ENCODE measurements at places on chromosomes 7 and 10.

DNA sequence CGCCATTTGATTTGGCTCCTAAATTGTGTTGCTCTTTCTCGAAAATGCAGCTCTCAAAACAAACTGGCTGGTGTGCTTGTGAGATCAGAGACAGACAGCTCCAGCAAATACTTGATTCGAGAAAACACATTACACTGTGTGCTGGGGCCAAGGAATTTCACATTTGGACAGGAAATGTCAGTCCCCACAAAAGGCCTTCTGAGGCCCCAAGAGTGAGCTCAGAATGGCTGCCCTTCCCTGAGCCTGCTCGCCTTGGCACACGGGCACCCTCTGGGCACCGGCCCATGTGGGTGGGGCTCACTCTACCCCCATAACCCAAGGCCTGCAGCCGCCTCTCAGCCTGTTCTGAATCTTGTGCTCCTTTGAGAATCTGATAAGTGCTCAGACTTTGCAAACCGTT is 13.9 kb upstream of the HSPA12A start:
- DNase-seq, result no peak

DNA sequence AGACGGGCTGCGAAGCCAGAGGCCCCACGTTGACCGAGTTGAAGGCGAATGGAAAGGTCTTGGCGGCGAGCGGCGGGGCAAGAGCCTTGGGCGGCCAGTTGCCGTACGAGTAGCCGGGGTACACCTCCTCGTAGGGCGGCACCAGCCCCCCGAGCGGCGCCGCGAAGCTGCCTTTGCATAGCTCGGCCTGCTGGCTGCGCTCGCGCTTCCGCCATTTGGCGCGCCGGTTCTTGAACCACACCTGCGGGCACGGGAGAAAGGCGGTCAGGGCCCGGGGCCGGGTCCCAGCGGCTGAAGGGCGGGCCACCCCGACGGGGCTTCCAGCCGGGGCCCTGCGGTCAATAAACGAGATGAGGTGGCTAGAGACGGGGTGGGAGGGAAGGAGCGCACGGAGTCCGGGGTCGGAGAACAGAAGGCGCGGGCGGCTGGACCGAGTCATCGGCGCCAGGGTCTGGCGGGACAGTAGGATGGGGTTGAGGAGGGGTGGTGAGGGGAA is 4.8 kb downstream of the ELOVL3 start:
- no peak for DNase-seq

DNA sequence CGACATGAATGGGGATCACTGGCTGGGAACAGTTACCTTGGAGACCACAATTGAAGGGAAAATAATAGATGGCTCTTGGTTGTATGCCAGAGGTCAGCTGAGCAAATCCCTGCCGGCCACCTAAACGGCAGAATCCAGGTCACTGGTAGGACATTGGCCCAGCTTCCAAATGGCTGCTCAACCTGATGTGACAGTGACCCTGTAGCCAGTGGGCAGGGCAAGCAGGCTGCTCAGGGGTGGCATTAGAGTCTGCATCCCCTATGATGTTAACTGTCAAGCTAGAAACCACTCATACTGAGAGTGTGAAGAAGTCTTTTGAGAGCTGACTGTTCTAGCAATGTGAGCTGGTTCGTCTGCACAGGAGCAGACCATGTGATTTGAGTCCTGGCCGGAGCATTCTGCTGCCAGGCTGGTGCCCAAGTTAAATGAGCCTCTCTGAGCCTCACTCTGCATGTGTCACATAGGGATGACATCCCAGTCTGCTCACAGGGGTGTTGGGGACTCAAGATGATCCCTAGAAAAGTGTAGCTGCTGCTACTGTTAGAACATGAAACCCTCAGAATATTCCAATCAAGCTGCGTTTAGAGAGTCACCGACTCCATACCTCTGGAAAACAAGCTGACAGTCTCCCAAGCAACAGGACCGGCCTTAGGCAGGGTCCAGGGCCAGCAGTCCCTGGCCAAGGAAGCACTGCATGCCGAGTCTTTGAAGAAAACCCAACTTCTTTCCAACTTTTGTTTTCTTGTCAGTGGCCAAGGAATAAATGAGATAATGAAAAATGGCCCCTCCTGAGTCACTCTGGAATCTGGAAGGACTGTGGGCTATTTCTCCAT is 69.7 kb downstream of the VWA2 start:
- no peak for DNase-seq

GRCh38 chr7:129468547-129468946 is 33.8 kb upstream of the SMKR1 start:
- no peak for DNase-seq

- no peak for DNase-seq
Measured at GRCh38 chr7:140506788-140507464, 27.6 kb upstream of the MKRN1 start.

- DNase-seq, result peak; percentile 76
Measured at GRCh38 chr7:48035301-48035966, at the start of gene C7orf57. C7orf57 (plus strand) TSS chr7:48035543; CDS start chr7:48036309, 766 bp downstream.

DNA sequence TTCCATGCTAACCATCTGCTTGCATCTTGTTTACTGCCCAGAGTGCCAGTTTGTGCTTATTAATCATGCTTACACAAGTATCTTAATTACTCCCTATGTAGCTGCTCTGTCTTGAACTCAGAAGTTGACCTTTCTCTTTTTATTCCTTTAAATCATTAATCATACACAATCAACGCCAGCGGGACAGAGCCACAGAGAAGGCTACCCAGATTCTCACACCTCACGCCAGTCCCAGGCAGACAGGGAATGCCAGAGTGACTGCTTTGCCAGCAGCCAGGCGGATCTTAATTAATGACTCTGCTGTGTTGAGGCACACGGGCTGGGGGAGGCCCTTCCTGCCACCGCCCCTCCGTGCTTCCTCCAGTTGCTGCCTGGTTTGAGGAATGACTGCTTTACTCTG is 229.4 kb downstream of the LRMDA start:
- DNase-seq, result no peak

- no peak for DNase-seq
Measured at GRCh38 chr10:115335366-115335765, 242.2 kb downstream of the ATRNL1 start.

- no peak for DNase-seq
Measured at GRCh38 chr10:86178401-86179152, 188.0 kb downstream of the GRID1 start.

DNA sequence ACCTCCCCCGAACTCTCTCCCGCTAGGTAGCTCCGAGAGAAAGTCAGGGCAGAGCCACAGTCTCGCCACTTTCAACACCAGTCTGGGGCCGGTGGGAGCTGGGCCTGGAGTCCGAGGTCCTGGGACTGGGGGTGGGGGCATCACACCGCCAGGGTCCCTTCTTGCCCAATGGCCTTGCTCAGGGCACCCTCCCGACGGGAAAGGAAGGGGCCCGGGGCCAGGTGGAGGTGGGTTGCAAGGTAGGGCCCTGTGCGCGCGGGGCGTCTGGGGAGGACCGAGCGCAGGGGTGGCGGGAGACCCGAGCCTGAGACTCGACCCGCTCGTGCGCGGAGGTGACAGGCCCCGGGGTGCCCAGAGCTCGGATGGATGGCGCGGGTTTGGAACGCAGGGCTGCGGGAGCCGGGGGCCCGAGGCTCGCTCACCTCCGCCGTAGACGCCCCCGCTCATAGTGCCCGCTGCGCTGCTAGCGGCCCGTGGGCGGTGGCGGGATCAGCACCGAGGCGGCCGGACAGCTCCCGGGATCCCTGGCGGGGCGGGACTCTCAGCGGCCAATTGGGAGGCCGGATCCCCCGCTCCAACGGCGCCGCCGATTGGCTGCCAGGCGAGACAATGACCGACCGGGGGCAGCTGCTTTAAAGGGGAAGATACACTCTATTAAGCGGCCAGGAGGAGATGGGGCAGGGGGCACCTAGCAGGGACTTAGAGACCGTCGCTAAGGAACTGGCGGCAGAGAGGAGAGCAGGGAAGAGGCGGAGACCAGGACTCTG is at the start of gene ACTL6B:
Gene ACTL6B, minus strand, starts transcription at position 541 of the 767 bp plus-strand sequence. Its CDS starts 94 bp downstream, at position 447.
- no peak for DNase-seq

- DNase-seq, result no peak
Measured at GRCh38 chr10:30188101-30188500, 128.7 kb upstream of the JCAD start.

DNA sequence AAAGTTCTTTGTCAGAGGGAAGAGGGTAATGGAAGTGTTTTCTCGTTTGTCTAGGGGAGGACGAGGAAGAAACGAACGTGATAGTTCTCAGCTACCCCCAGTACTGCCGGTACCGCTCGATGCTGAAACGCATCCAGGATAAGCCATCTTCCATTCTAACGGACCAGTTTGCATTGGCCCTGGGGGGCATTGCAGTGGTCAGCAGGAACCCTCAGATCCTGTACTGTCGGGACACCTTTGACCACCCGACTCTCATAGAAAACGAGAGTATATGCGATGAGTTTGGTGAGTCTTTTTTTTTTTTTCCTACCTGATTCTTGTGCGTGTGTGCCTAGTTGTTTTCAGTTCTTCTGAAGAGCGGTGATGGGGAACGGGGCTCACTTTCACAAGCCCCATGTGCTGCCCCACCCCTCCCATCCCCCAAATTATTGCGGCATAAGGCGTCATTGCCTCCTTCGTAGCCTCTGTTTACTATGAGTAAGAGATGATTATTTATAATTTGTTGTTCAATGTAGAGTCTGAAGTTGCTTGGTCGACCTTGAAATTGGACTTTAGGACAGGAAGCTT is 98.6 kb downstream of the ARID5B start:
- no peak for DNase-seq

DNA sequence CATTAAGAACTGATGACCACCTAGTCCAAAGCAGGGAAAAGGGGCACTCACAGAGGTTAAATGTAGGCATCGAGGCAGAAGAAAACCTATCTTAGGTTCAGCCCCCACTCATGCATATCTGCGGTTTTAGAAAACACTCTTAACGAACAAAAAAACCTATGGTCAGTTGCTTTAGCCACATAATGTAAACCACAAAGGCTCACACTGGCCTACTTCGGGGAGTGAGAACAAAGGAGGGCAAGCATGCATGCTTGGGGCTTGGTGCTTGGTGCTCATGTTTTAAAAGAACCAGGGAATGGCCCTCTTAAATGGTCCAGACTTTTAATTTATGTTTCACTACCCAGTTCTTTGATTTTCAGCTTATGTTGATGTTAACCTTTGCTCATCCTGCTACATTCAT is 14.2 kb downstream of the INSYN2A start:
- no peak for DNase-seq

- no peak for DNase-seq
Measured at GRCh38 chr10:108204528-108205305, 1040.2 kb upstream of the SORCS1 start.
